ENCODE measurements at places on chromosomes 13 and 19.

DNA sequence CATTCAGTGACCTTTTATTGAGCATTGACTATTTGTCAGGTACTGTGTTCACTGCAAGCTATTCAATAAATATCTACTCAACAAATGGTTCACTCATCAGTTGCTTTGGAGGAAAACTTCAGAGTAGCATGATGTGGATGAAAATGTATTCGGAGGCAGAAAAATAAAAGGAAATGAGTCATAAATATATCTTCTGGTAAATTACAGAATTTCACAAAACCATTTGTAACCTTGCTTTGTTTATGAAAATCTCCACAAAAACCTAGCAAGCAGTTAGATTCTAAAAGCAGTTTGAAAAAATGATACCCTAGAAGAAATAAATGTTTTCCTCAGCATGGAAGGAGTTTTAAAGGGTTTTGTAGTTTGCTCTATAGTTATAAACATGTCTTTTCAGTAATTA, 399.6 kb downstream of the LMO7 start:
- no peak for DNase-seq

DNA sequence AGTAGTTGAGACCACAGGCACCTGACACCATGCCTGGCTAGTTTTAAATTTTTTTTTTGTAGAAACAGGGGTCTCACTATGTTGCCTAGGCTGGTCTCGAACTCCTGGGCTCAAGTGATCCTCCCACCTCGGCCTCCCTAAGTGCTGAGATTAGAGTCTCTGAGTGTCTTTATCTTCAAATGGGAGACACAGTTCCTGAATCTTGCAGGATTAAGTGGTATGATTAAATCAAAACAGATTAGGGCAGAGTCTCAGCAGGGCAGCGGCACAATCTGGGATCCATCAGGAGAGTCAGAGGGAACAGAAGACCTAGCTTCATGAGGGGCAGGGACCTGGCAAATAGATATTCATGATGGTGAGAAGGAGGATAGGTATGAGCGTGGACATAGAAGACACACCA, 953 bp downstream of the RLN3 start:
- no peak for DNase-seq

DNA sequence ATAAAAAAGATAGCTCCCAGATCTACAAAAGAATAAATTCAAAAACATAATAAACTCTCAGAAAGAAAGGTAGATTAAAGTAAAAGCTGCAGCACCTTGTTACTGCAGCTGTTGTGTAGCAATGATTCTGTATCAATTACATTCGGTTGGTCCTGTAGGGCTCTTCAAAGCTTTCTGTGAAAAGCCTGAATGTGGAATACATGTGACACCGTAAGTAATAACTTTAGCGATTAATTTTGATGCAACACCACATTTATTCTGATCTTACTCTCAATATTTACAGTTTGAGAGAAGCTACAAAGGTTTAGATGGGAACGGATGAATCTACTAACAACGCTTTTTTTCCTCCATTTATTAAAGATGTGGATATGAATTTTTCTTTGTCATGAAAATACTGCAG, 279.2 kb downstream of the DACH1 start:
- DNase-seq = no peak

GRCh38 chr19:39568604-39569003, 28.6 kb upstream of the EID2 start:
- no peak for DNase-seq

Measured in NT2/D1 (cell line).